Mesendoderm (in vitro differentiated cells): ENCODE measurements at places on chromosomes 7 and 10.

- no peak for DNase-seq
- H3K4me3 ChIP-seq: peak overlapping the region; percentile 61
- H3K4me1 ChIP-seq: peaks cover 4% of the 10 kb centered on the region
- no peak overlapping the region for H3K27ac ChIP-seq
- H3K27me3 ChIP-seq: no peaks in the 10 kb centered on the region
Observed at GRCh38 chr10:92572362-92573090, 1.4 kb downstream of the IDE start.

DNA sequence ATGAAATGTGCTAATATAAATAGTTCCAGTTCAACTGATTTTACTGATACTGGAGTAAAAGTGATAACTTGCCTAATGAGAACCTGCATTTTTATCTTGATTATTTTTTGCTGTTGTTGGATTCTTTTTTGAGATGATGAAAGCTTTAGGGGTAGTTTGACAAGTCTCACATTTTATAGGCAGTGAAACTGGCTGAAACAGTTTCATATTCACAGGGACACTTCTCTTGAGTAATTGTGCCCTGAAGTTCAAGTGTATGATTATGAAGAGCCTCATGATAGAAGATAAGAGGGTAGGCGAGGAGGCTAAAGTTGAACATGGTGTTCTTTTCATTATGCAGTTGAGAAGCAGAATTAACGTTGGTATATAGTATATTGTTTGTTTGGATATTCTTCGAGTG lies 5.1 kb downstream of the AUTS2 start:
- H3K27me3 ChIP-seq: peaks cover 38% of the 10 kb centered on the region
- H3K27ac ChIP-seq: no peak overlapping the region
- no peaks in the 10 kb centered on the region for H3K4me1 ChIP-seq
- H3K4me3 ChIP-seq: no peak overlapping the region

DNA sequence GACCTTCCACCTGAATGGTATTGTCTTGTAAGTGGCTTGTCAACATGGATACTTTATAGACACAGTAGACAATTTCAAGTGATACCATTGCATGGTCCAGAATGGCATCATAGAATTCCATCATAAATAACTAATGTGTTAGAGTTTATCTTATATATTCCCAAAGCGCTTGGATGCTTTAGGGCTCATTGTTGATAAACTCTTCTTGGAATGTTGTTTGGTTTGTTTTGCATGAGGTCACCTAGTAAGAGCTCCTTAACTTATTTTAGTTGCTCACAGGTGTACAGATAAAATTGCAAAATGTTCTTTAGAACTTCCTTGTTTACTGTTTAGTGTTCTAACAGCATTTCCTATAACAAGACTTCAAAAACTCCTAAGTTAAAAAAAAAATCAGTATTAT lies 36.8 kb downstream of the SRI start:
- no peaks in the 10 kb centered on the region for H3K36me3 ChIP-seq
- no peaks in the 10 kb centered on the region for H3K27me3 ChIP-seq
- H3K4me1 ChIP-seq: no peaks in the 10 kb centered on the region
- DNase-seq: no peak
- no peak overlapping the region for H3K4me3 ChIP-seq

DNA sequence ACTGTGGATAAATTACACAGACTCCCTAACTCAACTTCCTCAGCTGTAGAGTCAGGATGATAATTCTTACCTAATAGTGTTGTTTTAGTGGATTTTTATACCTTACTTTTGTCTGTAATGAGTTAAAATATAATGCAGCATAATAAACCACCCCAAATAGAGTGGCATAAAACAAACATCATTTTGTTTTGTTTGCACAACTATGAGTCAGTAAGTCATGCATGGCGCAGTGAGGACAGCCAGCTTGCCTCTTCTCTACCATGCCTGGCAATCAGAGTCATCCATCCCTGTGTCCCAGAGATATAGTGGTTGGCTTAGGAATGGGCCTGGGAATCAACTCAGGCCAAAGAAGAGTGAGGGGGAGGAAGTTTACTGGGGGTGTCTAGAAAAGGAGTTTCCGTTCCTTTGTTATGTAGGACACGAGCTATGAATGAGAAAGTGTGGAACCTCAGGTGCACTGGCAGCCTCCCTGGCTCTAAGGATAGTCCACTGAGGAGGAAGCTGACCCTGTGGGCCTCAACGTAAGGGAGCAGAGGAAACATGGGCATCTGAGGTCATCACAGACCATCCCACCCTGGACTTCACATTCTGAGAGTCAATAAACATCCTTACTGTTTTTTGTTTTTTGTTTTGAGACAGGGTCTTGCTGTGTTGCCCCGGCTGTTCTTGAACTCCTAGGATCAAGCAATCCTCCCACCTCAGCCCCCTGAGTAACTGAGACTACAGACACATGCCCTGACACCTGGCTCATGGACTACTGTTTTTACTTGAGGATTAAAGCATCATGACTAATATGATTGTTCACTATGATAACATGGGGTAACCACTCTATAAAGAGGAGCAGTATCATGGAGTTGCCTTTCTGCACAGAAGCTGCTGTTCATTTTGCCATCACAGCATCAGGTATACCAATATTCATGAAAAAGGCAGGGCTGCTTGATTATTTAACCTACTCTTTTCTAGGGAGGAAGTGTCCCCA lies 21.0 kb upstream of the GRB10 start:
- H3K36me3 ChIP-seq: no peaks in the 10 kb centered on the region
- no peaks in the 10 kb centered on the region for H3K27me3 ChIP-seq
- DNase-seq: no peak
- no peaks in the 10 kb centered on the region for H3K4me1 ChIP-seq
- no peak overlapping the region for H3K27ac ChIP-seq

DNA sequence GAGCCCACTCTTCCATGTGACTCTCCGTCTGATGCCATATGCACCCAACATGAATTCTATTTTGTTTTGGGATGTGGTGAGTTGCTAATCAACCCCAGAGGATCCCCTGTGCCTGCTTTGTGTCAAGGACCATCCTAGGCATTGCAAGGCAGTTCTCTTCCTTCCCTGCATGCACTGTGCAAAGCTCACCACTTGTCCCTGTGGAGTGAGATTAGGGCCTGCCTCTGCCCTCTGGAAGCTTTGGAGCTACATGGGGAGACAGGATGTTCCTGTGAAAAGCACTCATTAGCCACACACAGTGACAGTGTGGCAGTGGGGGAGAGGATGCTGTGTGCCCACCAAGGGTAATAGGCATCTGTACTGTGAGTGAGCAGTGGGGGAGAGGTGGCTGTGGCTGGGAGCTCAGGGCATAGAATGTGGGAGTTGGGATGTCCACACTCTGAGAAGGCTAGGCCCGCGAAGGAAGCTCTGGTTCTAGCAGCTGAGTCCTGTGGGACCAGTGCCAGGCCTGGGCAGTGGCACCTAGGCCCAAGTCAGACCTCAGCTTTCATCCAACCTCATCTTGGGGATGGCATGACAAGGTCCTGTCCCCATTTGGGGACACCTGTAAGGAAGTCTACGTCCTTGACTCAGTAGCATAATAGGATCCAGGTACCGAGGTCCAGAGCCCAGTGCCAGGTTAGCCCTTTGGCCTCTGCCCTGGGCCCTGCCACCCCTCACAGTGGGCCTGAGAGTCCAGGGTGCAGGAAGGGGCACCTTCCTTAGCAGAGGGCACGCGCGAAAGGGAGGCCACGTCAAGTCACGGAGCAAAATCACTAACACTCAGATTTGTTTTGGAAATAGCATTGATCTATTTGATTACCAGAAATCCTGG lies 6.6 kb downstream of the ADRA2A start:
- no peak overlapping the region for H3K27ac ChIP-seq
- H3K4me3 ChIP-seq: no peak overlapping the region

GRCh38 chr10:113959383-113959760 lies 84.3 kb upstream of the ADRB1 start:
- no peak for DNase-seq
- H3K27ac ChIP-seq: no peak overlapping the region
- H3K27me3 ChIP-seq: no peaks in the 10 kb centered on the region
- H3K36me3 ChIP-seq: no peaks in the 10 kb centered on the region

- H3K27ac ChIP-seq: no peak overlapping the region
- no peaks in the 10 kb centered on the region for H3K27me3 ChIP-seq
- no peak overlapping the region for H3K4me3 ChIP-seq
- H3K36me3 ChIP-seq: no peaks in the 10 kb centered on the region
Observed at GRCh38 chr10:49742683-49743463, 19.2 kb downstream of the OGDHL start.

DNA sequence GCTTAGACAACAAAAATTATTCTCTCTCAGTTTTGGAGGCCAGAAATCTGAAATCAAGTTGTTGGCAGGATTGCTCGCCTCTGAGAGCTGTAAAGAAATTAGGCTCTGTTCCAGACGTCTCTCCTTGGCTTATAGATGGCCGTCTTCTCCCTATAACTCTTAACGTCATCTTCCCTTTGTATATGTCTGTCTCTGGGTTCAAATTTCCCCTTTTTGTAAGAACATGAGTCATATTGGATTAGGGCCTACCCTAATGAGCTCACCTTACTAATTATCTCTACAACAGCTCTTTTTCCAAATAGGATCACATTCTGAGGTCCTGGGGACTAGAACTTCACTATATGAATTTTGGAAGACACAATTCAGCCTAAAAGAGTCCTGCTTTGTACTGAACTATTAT lies 22.4 kb downstream of the GALNTL5 start:
- no peaks in the 10 kb centered on the region for H3K4me1 ChIP-seq
- no peak overlapping the region for H3K27ac ChIP-seq
- H3K27me3 ChIP-seq: no peaks in the 10 kb centered on the region
- DNase-seq: no peak
- H3K36me3 ChIP-seq: no peaks in the 10 kb centered on the region

- H3K36me3 ChIP-seq: no peaks in the 10 kb centered on the region
- no peaks in the 10 kb centered on the region for H3K4me1 ChIP-seq
- no peaks in the 10 kb centered on the region for H3K27me3 ChIP-seq
- no peak for DNase-seq
Observed at GRCh38 chr7:84176716-84177115, 17.9 kb downstream of the SEMA3A start.

DNA sequence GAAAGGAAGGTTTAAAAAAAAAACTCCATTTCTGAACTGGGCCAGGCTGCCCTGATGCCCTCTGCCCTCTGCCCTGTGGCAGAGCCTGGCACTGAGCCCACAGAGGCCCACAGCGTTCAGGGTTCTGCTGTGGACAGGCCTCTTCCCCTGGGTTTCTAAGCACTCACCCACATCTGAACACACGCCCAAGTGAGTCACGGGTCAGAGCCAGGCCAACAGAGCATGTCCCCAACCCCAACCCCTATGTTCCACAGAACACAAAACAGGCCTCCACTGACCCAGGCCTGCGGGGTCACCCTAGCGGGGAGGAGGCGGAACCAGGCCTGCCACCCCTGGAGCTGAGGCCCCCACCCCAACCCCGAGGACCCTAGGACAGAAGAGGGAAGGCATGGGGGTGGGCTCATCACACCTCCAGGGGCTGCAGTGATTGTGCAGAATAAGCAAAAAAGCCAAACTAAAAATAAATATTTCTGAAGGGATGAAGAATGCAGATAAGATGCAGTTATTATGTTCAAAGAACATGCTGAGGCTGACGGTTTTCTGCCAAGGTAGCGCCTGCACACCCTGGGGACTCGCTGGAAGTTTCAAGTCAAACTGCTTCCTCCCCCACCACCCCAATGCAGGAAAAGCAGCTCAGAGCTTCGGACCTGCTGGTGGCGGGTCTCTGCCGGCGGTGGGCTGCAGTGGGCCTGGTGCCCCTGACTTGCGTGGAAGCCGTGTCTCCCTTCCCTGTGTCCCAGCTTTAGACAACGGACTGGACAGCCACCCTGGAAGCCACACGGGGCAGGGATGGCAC lies 5.4 kb downstream of the WDR86 start:
- no peak overlapping the region for H3K4me3 ChIP-seq
- H3K27ac ChIP-seq: no peak overlapping the region
- H3K27me3 ChIP-seq: no peaks in the 10 kb centered on the region
- H3K36me3 ChIP-seq: no peaks in the 10 kb centered on the region

GRCh38 chr7:64599359-64599758 lies 36.5 kb upstream of the ZNF680 start:
- no peaks in the 10 kb centered on the region for H3K36me3 ChIP-seq
- H3K4me3 ChIP-seq: no peak overlapping the region
- no peaks in the 10 kb centered on the region for H3K4me1 ChIP-seq
- no peaks in the 10 kb centered on the region for H3K27me3 ChIP-seq
- DNase-seq: peak; percentile 13

- H3K36me3 ChIP-seq: no peaks in the 10 kb centered on the region
- H3K4me3 ChIP-seq: no peak overlapping the region
- no peaks in the 10 kb centered on the region for H3K27me3 ChIP-seq
Observed at GRCh38 chr7:33685981-33686683, 219.2 kb upstream of the BMPER start.

- H3K27me3 ChIP-seq: no peaks in the 10 kb centered on the region
- H3K36me3 ChIP-seq: no peaks in the 10 kb centered on the region
- H3K4me1 ChIP-seq: no peaks in the 10 kb centered on the region
- H3K27ac ChIP-seq: no peak overlapping the region
Observed at GRCh38 chr7:123500878-123501489, 33.4 kb downstream of the IQUB start.

DNA sequence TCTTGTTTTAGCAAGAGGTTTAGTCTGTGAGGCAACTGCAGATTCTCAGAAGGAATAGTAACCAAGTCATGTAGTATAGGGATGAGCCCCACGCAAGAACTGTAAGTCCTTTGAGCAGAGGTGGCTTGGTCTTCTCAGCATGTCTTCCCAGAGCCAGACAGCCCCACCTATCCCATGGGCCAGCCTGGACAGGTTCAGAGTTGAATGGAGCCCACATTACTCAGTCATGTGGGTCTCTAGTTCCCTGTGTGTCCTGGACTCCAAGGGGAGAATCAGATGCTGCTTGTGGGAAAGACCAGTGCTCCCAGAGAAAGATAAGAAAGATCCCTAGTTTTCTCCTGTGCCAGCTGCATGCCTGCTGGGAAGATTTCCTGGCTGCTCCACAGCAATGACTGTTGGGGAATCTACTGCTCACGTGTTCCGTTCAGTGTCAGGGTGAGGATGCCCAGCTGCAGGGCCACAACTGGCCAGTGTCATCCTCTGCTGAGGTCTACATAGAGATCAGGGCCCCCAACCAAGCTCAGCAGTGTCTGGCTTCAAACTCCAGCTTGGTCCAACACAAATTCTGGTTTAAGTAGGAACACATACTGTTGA lies 66.9 kb upstream of the UNC5B start:
- peaks cover 4% of the 10 kb centered on the region for H3K4me1 ChIP-seq
- DNase-seq: no peak
- H3K27ac ChIP-seq: no peak overlapping the region
- H3K4me3 ChIP-seq: no peak overlapping the region
- no peaks in the 10 kb centered on the region for H3K27me3 ChIP-seq

DNA sequence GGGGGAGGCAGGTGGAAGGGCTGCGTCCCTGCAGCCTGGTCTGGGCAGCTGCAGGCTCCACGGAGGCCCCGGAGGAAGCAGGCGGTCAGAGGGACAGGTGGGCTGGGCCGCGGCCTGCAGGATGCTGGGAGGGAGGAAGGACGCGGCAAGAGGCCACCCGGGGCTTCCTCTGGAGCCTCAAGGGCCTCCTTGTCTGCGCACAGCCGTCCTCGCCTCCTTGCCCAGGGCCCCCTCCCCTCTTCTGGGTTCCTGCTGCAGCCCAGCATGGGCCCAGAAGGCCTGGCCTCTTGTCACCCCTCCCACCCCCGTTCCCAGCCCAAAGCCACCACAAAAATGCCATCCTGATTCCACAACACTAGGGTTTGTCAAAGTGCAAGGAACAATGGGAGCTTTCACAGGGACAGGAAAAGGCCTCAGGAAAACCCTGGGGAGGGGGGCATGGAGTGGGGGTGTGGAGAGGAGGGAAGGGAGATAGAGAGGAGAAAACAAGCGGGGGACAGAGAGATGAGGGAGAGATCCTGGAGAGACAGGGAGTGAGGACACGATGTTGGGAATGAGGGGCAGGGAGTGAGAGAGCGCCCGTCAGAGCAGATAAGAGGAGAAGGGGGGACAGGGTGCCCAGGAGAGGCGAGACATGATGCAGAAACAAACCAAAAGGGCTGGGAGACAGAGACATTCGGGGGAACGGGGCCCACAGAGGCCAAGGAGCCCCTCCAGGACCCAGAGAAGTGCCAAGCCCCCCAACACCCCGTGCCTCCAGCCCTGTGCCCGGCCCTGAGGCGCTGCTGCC lies 41.8 kb downstream of the ZCCHC24 start:
- DNase-seq: peak; percentile 79
- H3K4me3 ChIP-seq: no peak overlapping the region
- H3K36me3 ChIP-seq: no peaks in the 10 kb centered on the region
